CD8-positive, alpha-beta memory T cell (primary cell): ENCODE measurements at places on chromosomes 7 and 10. TPM values are rescaled to one million over a fixed set of nuclear protein-coding genes. Genes with fewer than 3 reads are reported as not detected.

DNA sequence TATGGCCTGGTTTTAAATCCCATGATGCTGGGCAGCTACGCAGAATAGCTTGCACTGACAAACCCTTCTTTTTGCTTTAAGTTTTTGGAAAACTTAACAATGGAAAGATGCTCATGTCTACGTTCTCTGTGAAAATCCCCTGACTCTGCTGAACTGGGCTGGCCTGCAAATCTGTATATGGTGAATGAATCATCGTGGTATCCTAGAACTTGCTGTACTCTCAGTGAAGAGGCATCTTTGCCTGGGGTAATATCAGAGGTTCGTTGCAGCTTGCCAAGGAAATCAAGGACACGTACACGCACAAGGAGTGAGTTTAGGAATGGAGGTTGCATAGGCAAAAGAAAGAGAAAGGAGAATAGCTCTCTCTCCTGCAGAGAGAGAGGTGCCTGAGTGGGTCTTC is 382.0 kb upstream of the ADARB2 start:
- no peak overlapping the region for H3K4me3 ChIP-seq
- no peaks in the 10 kb centered on the region for H3K36me3 ChIP-seq
- H3K27me3 ChIP-seq: no peaks in the 10 kb centered on the region
- no peak for DNase-seq
- H3K27ac ChIP-seq: no peak overlapping the region
- no peaks in the 10 kb centered on the region for H3K4me1 ChIP-seq

GRCh38 chr10:18332048-18332447 is 191.8 kb downstream of the CACNB2 start:
- H3K27me3 ChIP-seq: no peaks in the 10 kb centered on the region
- no peaks in the 10 kb centered on the region for H3K4me1 ChIP-seq
- H3K27ac ChIP-seq: no peak overlapping the region
- H3K36me3 ChIP-seq: no peaks in the 10 kb centered on the region

GRCh38 chr10:14126697-14127440 is 203.9 kb downstream of the FRMD4A start:
- H3K27me3 ChIP-seq: no peaks in the 10 kb centered on the region
- no peak overlapping the region for H3K4me3 ChIP-seq
- H3K27ac ChIP-seq: no peak overlapping the region
- H3K4me1 ChIP-seq: no peaks in the 10 kb centered on the region

- no peaks in the 10 kb centered on the region for H3K36me3 ChIP-seq
- no peak overlapping the region for H3K27ac ChIP-seq
- no peak overlapping the region for H3K4me3 ChIP-seq
- DNase-seq: no peak
Observed at GRCh38 chr10:23345861-23346260, 1.3 kb upstream of the C10orf67 start.

CALML3 gene
- total RNA-seq: not detected

GRCh38 chr7:136533732-136534131 is 334.7 kb upstream of the CHRM2 start:
- no peaks in the 10 kb centered on the region for H3K27me3 ChIP-seq
- H3K36me3 ChIP-seq: no peaks in the 10 kb centered on the region
- no peaks in the 10 kb centered on the region for H3K4me1 ChIP-seq
- DNase-seq: no peak

DNA sequence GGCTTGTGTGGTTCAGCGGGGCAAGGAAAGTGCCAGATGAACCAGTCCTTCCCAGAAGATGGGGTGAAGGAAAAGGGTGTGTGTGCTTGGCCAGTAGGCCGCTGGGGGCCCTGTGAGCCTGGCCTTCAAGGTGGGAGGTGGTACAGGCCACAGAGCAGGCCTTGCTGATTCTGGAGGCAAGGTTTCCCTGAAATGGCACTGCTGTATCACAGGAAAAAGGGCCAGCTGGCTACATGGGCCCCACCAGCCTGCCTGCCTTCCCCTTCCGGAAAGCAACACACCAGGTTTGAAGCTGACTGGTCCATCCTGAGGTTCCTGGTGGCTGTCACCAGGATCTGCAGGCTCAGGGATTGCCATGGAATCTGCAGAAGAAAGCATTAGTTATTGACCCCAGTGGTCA is 12.5 kb downstream of the MMRN2 start:
- no peaks in the 10 kb centered on the region for H3K36me3 ChIP-seq
- no peak overlapping the region for H3K27ac ChIP-seq
- no peaks in the 10 kb centered on the region for H3K27me3 ChIP-seq
- peaks cover 6% of the 10 kb centered on the region for H3K4me1 ChIP-seq

DNA sequence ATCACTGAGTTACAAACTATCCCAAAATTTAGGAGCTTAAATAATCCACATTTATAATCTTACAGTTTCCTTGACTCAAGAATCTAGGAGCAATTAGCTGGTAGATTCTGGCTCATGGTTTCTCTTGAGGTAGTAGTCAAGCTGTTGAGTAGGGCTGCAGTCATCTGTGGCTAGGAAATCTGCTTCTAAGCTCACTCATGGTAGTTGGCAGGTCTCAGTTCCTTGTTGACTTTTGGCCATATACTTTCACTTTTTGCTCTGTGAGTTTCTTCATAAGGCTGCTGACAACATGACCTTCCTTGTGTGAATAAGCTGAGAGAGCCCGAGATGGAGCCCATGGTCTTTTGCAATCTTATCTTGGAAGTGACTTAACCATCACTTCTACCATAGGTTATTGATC is 10.8 kb upstream of the ETV1 start:
- H3K36me3 ChIP-seq: no peaks in the 10 kb centered on the region
- no peaks in the 10 kb centered on the region for H3K27me3 ChIP-seq
- no peak overlapping the region for H3K27ac ChIP-seq

- no peaks in the 10 kb centered on the region for H3K27me3 ChIP-seq
- no peak overlapping the region for H3K4me3 ChIP-seq
- H3K4me1 ChIP-seq: no peaks in the 10 kb centered on the region
- H3K36me3 ChIP-seq: no peaks in the 10 kb centered on the region
- H3K27ac ChIP-seq: no peak overlapping the region
Observed at GRCh38 chr7:82029236-82029913, 259.5 kb upstream of the HGF start.

DNA sequence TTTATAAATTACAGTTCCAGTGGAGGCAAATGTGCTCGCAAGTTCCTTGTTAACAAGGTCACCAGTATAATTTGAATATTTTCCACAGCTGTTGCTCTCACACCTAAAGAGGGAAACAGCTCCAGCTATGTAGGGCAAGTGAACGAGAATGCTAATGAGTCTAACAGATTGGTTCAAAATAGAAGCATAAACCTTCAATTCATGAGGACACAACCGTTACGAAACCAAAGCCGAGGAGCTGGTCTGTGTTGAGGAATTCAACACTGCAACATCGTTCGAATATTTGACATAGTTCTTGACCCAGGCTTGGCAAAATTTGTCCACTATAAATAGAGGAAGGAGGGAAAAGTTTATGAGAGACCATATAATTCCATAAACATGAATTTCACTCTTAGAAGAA is 161.3 kb downstream of the KLF6 start:
- no peak overlapping the region for H3K27ac ChIP-seq
- H3K4me1 ChIP-seq: peaks cover 8% of the 10 kb centered on the region
- DNase-seq: no peak
- no peaks in the 10 kb centered on the region for H3K36me3 ChIP-seq
- H3K4me3 ChIP-seq: no peak overlapping the region

DNA sequence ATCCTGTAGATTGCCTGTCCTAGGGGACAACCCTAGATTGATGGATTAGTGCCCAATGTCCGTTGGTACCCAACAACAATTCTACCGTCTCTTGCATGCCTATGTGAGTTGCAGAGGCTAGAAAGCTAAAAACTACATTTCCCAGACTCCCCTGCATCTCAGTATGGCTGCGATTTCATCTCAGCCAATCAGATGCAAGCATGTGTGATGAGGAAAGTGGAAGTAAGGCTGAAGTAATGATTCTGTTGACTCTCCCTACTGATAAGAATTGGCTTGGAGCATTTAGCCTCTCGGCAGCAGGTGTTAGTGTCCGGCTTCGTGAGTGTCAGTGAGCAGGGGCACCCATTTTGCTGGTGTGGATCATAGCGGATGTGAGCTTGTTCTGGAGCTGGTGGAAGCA is 171.9 kb downstream of the FGFR2 start:
- H3K27ac ChIP-seq: no peak overlapping the region
- H3K27me3 ChIP-seq: no peaks in the 10 kb centered on the region
- DNase-seq: no peak
- no peaks in the 10 kb centered on the region for H3K36me3 ChIP-seq
- H3K4me3 ChIP-seq: no peak overlapping the region

DNA sequence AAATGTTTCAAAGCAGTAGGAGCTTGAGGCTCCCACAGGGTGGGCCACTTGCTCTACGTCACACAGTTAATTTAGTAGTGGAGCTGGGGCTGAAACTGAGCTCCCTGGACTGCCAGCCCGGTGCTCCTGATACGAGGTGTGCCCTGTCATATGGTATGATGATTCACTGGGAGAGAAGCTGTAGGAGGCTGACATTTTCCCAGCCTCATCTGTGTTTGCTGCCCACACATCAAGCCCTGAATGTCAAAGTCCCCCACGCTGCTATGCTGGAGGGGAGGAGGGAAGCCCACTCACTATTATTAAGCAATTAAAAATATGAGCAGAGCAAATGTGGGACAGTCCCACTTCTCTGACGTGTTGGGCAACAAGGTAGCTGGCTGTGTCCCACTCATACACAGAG is 81.2 kb upstream of the SORCS3 start:
- H3K27me3 ChIP-seq: no peaks in the 10 kb centered on the region
- H3K27ac ChIP-seq: no peak overlapping the region
- DNase-seq: no peak

DNA sequence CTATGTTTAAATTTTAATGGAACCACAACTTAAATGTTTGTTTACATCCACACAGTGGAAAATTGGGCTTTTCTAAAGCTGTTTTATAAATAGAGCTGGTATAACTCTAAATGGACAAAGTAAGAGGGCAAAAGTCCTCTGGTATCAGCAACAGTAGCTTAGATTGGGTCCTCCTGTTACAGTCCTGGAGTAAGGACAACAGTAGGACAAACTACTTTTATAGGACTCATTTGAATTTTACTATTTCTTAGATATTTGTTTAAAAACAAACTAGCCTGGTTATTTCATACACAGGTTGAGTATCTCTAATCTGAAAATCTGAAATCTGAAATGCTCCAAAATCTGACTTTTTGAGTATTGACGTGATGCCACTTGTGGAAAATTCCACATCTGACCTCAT is 8.4 kb downstream of the VCL start:
- no peaks in the 10 kb centered on the region for H3K36me3 ChIP-seq
- H3K4me1 ChIP-seq: peaks cover 11% of the 10 kb centered on the region
- no peak overlapping the region for H3K4me3 ChIP-seq
- no peaks in the 10 kb centered on the region for H3K27me3 ChIP-seq
- DNase-seq: no peak

DNA sequence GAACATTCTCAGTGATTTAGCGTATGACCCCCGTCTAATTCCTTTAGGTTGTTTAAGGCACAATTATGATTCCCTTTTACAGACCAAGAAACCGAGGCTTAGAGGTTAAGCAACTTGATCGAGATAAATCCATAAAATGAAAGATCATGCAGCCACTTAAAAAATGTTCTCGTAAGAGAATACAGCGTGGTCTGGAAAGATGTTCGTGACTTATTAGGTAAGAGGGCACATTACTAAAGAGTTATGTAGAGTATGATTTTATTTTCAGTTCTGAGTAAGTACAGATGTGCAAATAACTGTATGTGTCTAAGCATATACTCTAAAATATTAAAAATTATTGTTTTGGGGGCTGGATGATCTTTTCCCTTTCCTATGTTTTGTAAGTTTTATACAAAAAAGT is 575.1 kb downstream of the PARD3 start:
- H3K4me3 ChIP-seq: no peak overlapping the region
- peaks cover 5% of the 10 kb centered on the region for H3K27me3 ChIP-seq
- no peak for DNase-seq
- H3K36me3 ChIP-seq: no peaks in the 10 kb centered on the region
- no peaks in the 10 kb centered on the region for H3K4me1 ChIP-seq
- H3K27ac ChIP-seq: no peak overlapping the region

DNA sequence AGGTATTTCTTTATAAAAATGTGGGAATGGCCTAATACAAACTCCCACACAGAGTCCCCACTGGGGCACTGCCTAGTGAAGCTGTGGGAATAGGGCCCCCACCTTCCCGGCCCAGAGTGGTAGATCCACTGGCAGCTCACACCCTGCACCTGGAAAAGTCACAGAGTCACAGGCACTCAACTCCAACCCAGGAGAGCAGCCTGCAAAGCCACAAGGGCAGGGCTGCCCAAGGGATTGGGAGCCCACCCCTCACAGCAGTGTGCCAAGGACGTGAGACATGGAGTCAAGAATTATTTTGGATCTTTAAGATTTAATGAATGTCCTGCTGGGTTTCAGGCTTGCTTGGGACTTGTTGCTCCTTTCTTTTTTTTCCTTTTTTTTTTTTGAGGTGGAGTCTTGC is 5.3 kb upstream of the DNAJC12 start:
- H3K4me1 ChIP-seq: no peaks in the 10 kb centered on the region
- no peaks in the 10 kb centered on the region for H3K36me3 ChIP-seq
- H3K4me3 ChIP-seq: no peak overlapping the region
- H3K27me3 ChIP-seq: no peaks in the 10 kb centered on the region
- no peak overlapping the region for H3K27ac ChIP-seq
- no peak for DNase-seq

CTTNBP2 gene
- total RNA-seq: not detected

DNA sequence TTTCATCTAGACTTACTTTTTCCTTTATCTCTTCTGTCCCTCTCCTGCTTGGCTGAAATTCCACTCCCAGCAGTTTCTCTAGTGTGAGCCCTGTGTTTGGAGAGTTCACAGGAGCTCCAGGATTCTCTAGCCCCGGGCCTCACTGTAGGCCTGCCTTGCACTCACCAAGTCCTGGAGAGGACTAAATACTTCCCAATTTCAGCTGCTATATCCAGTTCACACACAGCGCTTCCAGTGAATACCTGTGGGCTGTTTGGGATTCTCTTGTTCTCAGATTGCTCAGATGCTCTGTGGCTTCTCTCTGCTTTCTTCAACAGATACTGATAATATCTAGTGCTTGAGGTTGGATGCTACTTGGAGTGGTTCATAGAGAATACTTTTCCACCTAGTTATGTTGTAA is 46.0 kb downstream of the MINPP1 start:
- no peak overlapping the region for H3K4me3 ChIP-seq
- no peak for DNase-seq
- no peaks in the 10 kb centered on the region for H3K36me3 ChIP-seq
- no peaks in the 10 kb centered on the region for H3K27me3 ChIP-seq

- no peak for DNase-seq
- H3K27me3 ChIP-seq: no peaks in the 10 kb centered on the region
- H3K27ac ChIP-seq: no peak overlapping the region
- no peaks in the 10 kb centered on the region for H3K36me3 ChIP-seq
- no peak overlapping the region for H3K4me3 ChIP-seq
Observed at GRCh38 chr10:81127931-81128330, 590.2 kb downstream of the SH2D4B start.

GRCh38 chr7:155637155-155637554 is 7.3 kb upstream of the RBM33 start:
- H3K4me1 ChIP-seq: no peaks in the 10 kb centered on the region
- no peak overlapping the region for H3K4me3 ChIP-seq
- H3K36me3 ChIP-seq: no peaks in the 10 kb centered on the region
- no peaks in the 10 kb centered on the region for H3K27me3 ChIP-seq

DNA sequence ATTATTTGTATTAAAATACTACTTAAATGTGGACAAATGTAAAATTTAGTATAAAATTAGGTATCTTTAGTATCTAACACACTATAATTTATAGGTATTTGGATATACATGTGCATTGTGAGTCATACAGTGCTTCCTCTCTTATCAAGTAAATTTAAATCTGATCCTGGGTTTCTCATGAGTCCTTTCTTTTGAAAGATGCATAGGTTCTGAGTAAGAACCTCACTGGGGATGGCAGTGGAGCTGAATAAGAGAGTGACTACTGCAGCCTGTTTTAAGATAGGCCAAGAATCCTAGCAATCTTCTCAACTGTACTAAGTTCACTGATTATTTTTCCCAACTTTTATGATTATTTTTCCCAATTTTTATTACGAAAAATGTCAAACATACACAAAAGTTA is 16.2 kb downstream of the CEP55 start:
- H3K4me3 ChIP-seq: no peak overlapping the region
- no peak overlapping the region for H3K27ac ChIP-seq
- no peaks in the 10 kb centered on the region for H3K36me3 ChIP-seq
- no peak for DNase-seq
- no peaks in the 10 kb centered on the region for H3K4me1 ChIP-seq
- H3K27me3 ChIP-seq: no peaks in the 10 kb centered on the region
